Stimulated activated CD8-positive, alpha-beta memory T cell treated with anti-CD3 and anti-CD28 coated beads, Interleukin-15, amount 100 ng/mL, for 48 hours (primary cell): ENCODE measurements at places on chromosomes 16 and 17.

DNA sequence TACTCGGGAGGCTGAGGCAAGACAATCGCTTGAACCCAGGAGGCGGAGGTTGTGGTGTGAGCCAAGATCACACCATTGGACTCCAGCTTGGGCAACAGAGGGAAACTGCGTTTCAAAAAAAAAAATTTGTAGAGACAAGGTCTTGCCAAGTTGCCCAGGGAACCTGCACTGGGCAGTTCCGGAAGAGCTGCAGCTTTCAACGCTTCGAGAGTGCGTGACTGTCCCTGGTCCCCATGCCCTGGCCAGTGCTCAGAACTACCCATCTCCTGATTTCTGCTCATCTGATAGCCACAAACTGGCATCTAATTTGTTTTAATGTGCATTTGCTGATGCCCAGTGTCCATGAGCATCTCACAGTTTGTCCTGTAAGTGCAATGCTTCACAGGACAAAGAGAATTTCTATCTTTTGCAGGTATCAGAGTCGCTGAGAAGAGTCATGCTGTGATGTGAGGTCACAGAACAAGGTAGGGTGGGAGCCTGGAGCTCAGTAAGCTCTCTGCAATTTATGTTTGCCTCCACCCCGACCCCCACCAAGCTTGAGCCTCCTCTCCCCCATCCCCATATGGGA is 3.9 kb downstream of the ACTG1 start:
- DNase-seq: no peak

- DNase-seq: no peak
Observed at GRCh38 chr17:41680426-41681040, 8.2 kb upstream of the EIF1 start.

- no peak for DNase-seq
Observed at GRCh38 chr16:87784812-87785211, 19.0 kb upstream of the KLHDC4 start.

GRCh38 chr17:37546302-37546701 is 56.6 kb downstream of the DUSP14 start:
- DNase-seq: no peak

- no peak for DNase-seq
Observed at GRCh38 chr16:19014461-19014860, 30.7 kb downstream of the TMC7 start.

DNA sequence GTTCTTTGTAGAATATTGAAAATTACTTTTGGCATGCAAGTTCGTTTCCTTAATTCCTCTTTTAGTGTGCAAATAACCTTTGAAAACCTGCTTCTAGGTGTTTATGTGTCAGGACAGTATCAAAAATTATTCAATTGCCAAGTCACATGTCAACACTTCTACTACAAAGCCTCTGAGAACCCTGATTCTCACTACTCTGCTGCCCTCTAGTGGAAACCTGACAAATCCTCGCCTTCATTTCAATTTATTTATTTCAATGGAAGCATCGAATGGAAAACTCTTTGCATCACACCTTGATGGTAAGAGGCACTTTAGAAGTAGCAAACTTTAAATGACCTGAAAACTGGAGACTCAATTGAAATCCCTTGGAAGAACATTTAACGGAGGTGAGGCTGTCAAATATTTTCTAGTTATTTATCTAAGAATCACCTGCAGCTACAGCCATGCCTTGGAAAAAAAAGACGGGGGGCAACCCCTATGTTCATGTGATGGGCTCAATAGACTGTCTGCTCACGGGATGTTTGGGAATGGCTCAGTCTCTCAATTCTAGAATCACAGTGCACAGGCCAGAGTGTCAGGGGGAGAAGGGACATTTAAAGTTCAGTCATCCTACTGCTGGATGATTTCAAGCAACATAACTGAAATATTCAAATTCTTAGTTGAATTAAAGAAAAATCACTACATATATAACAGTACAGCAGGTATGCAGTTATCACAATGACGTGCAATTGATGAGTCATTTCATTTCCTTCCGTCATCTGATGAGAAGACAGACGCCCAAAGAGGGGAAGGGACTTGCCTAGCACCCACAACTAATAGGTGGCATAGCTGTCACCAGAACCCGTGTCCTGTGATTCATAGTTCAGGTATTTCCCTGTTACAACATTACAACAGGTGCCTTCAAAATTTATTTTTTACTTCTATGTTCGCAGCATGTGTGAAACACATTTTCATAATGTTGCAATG is 563.9 kb downstream of the TOX3 start:
- DNase-seq: no peak

GRCh38 chr17:48722915-48723422 is at the start of gene PRAC2:
PRAC2 (plus strand) TSS chr17:48723185; CDS start chr17:48724411, 1,226 bp downstream.
- DNase-seq: no peak

GRCh38 chr16:57071831-57072582 is 20.4 kb upstream of the CPNE2 start:
- no peak for DNase-seq

DNA sequence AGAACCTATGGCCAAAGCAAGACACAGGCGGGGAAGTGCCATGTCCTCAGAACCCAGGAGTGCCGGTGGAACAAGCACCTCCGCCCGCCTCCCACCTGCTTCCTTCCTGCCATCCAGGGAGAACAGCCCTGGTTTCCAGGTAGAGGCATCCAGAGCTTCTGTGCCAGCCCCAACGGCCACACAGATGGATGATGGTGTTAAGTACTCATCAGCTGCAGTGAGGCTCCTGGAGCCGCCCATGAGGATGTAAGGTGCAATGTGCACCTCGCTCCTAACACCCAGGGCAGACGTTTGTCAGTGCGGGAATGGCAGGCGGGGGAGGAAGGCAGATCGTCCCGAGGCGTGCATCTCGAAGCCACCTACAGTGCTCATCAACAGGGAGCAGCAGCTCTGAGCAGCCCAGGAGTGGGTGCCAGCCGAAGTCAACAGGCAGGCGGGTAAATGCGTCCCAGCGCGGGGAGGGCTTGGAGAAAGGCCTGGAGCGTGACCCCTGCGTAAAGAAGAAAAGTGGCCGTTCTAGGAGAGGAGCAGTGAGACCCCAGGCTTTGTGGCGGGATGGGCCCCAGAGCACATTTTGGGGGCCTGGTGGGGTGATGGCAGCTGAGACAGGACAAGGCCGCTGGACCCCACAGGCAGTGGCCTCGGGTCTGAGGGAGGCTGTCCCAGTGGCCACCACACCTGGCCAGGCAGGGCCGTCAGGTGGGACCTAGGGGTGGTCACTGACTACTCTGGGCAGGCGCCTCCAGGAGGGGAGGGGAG is 46.1 kb upstream of the ACSF3 start:
- no peak for DNase-seq
